ENCODE measurements at places on chromosomes 6 and 20.

DNA sequence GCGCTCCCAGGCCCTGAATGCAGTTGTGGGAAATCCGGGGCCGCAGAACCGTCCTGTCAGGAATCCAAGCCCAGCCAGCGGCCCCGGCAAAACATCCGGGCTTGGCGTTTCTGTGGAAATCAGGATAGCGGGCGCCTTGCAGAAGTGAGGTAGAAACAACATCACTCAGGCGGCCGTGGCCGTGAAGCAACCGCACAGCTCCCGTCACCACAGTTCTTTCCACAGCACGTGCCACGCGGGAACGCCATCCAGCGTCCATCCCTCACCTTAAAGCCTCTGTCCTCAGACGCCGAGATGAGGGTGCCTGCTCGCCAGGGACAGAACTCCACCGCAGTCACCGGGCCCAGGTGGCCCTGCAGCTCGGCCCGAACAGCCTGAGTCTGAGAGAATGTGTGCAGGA is 34.1 kb downstream of the WDR27 start:
- DNase-seq, result no peak

DNA sequence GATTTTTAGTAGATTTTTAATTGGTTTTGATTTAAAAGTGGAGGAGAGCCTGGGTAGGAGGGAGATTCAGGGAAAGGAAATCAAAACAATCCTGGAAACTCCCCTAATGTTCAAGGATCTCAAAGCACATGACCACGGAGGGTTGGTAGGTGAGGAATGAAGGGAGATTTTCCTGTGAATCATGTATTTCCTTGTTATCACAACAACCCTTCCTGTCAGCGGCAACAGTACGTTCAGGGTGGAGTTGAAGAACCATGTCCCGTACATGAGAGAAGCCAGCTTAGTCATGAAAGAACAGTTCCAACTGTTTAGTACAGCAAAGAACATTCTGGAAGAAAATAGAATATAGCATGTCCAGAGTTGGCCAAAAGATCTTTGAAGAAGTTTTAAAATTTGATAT is 79.4 kb upstream of the SCAF8 start:
- no peak for DNase-seq

GRCh38 chr6:75631859-75632635 is 30.4 kb downstream of the SENP6 start:
- no peak for DNase-seq

GRCh38 chr6:124131779-124132178 is 328.1 kb downstream of the NKAIN2 start:
- no peak for DNase-seq

- no peak for DNase-seq
These were observed 14.8 kb downstream of the TRIM26 start for GRCh38 chr6:30198166-30199084.

DNA sequence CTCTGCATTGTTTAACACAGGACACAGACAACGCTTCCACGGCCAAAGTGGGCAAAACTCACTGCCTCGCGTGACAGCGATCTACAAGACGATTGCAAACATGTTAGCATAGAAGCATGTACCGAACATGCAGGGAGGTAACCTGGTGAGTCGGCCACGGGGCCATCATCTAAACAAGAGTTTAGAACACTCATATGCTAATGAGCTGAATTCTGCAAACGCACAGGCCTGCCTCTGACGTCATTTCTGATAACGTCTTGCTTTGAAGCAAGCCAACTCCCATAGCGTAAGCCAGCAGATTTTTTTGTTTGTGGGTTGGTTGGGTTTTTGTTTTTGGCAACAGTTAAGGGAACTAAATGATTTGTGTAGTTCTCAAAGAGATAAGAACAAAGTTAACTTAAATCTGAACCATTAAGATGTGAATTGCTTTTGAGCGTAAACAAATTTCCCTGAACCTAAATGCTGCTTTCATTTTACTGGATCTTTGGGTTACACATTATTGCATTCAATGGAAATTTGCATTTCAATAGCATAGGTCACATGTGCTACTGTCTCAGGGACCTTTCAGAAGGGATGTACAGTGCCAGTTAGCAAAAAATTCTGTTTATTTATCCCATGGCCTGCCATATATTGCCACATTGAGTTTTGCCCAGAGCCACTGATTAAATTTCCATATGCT is 184.5 kb upstream of the PDE10A start:
- DNase-seq, result no peak

- no peak for DNase-seq
These were observed 377.4 kb downstream of the PHF3 start for GRCh38 chr6:64013011-64013410.

- no peak for DNase-seq
These were observed 16.6 kb downstream of the SMOC2 start for GRCh38 chr6:168457653-168457934.

DNA sequence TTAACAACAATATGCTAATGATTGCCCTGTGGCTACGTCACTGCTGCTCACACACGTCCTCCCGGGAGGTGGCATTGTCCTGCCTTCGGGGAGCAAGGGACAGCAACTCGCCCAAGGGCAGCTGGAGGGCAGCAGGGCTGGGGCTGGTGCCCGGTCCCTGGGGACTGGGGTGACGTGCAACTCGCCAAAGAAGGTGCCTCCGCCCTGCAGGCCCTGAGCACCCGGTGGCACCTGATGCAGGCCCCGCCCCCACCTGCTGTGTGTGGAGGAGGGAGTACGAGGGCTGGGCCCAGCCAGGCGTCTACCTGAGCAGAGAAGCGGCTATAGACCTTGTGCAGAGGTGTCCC is 64.8 kb upstream of the SLCO4A1 start:
- DNase-seq, result no peak

DNA sequence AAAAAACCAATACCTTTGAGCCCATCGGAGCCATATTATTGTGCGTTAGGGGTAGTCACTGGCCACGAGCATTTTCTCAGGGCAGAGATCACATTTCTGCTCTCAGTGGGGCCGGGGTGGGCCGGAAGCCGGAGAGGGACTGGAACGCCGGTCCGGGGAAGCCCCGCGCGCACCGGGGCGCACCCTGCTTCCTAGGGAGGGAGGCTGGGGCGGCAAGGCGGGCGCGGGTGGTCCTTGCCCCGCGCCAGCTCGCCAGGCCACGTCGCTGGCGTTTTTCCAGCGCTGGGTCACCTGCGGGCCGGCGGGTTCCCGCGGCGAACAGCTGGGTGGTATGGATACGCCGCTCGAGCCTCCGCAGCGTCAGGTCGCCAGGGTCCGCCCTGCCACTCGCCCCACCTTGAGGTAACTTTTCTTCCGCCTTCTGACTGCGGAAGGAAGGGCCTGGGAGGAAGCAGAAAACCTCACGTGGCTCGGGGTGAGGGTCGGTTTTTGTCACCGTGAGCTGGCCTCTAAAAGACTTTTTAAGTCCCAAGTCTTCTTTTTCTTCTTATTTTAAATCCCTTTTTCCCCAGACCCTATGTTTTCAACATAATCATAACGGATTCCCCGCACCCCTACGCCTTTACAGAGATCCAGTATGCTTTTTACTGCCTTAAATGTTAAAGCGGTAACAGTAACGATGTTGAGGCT is 2.7 kb upstream of the EEF1A1 start:
- peak; percentile 73 for DNase-seq

DNA sequence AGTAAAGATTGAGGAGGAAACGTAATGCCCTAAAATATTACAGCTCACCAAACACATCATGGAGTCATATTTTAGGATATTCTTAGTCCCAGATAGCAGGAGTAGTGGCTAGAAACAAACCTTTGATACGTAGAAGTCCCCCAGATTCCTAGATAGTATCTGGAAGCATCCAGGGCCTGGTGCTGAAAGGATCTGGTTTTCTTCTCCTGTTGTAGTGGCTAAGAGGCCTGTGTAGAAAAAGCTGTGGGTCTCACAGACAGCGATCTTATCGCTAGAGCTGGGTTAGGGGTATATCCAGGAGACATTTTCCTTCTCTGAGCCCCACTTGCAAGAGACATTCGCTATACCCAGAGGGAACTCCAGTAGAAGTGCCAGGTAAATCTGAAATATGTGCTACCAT is 139.9 kb downstream of the KCNQ5 start:
- DNase-seq, result no peak

DNA sequence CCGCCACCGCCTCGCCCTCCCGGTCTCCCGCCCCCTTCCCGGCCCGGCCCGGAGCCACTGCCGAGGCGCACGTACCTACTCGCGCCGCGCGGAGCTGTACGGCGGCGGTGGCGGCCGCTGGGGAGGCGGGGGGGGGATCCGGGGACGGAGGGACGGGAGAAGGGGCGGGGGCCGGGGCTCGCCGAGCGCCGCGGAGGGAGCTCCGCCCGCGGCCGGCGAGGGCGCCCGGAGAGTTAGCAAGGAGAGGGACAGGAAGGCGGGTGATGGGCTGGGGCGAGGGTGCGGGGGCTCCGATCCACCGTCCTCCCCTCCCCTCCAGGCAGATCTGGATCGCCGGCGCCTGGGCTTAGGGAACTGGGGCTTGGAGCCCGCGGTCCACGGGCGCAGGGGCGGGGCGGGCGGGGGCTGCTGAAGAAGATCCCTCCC is 548 bp upstream of the TMEM74B start:
- DNase-seq, result no peak

DNA sequence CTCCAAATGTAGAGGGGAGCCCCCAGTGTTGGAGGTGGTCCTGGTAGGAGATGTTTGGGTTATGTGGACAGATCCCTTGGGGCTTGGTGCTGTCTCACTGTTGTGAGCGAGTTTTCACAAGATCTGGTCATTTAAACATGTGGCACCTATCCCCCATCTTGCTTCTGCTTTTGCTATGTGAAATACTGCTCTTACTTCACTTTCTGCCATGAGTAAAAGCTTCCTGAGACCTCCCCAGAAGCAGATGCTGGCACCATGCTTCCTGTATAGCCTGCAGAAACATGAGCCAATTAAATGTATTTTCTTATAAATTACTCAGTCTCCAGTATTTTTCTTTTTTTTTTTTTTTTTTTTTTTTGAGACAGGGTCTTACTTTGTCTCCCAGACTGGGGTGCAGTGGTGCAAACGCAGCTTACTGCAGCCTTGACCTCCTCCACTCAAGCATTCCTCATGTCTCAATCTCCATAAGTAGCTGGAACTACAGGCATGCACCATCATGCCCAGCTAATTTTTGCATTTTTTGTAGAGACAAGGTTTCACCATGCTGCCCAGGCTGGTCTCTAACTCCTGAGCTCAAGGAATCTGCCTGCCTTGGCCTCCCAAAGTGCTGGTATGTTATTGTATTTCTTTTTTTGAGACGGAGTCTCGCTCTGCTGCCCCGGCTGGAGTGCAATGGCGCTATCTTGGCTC is 177.1 kb downstream of the ALDH8A1 start:
- no peak for DNase-seq

GRCh38 chr6:63926950-63927927 is 291.6 kb downstream of the PHF3 start:
- DNase-seq, result no peak

- no peak for DNase-seq
These were observed 6.8 kb downstream of the SLC22A3 start for GRCh38 chr6:160355001-160355400.

- DNase-seq, result no peak
These were observed 40.6 kb upstream of the PHACTR1 start for GRCh38 chr6:12675931-12676330.

DNA sequence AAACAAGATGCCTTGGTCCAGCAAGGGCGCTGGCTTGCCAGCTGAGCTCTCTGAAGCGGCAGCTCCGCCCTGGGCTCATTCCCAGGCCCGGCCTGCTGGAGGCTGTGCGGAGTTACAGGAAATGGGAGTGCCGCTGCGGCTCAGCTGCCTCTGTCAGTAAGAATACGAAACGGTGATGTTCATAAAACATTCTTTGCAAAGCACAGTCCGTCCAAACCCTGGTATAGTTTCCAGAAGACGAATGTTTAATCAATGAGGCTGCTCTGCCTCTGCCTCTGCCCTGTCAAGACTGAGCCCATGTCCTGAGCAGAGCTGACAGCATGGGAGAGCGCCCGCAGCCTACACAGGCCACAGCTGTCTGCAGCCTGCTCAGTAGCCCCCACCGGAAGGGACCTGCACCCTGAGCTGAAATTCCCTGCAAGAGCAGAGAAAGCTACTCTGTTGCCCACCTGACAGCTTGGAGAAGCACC is 153.3 kb upstream of the SNX9 start:
- DNase-seq, result no peak

- DNase-seq, result no peak
These were observed 440.0 kb upstream of the IRAK1BP1 start for GRCh38 chr6:78427386-78427785.

- DNase-seq, result no peak
These were observed 62.2 kb upstream of the DDR1 start for GRCh38 chr6:30821862-30822784.

GRCh38 chr6:40510442-40510841 is 76.7 kb downstream of the LRFN2 start:
- DNase-seq, result no peak

GRCh38 chr20:24808616-24809015 is 140.5 kb upstream of the CST7 start:
- no peak for DNase-seq

All from T-cell (primary cell).